ENCODE measurements at places on chromosomes 4 and X.
A peak's percentile ranks its signal among the peaks of the same experiment; 100 is the strongest.

- DNase-seq: no peak
Observed at GRCh38 chr4:7967501-7968261, 28.0 kb upstream of the AFAP1 start.

GRCh38 chrX:68196939-68197791 lies 236.1 kb downstream of the OPHN1 start:
- DNase-seq: peak; percentile 43

GRCh38 chr4:107442538-107443111 lies 277.4 kb downstream of the PAPSS1 start:
- no peak for DNase-seq

GRCh38 chrX:14220386-14220944 lies 190.8 kb upstream of the GEMIN8 start:
- peak; percentile 56 for DNase-seq

- DNase-seq: no peak
Observed at GRCh38 chr4:82951196-82951595, 50.7 kb downstream of the THAP9 start.

DNA sequence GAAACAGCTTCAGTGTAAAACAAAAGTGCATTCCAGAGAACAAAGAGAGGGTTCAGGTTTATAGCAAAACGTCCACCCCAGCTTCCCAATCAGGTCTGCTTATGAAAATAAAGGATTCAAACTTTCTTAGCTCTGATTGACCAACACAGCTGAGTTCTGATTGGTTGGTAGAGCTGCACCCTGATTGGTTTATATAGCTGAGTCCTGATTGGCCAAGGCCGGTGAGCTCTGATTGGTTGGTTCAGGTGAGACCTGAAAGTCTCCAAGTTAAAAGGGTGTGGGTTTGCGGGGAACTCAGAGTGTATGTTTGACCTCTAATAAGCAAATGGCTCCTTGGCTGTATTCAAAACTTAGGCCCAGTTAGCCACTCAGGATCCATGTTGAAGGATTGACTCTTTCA lies 20.9 kb downstream of the CLRN2 start:
- no peak for DNase-seq

DNA sequence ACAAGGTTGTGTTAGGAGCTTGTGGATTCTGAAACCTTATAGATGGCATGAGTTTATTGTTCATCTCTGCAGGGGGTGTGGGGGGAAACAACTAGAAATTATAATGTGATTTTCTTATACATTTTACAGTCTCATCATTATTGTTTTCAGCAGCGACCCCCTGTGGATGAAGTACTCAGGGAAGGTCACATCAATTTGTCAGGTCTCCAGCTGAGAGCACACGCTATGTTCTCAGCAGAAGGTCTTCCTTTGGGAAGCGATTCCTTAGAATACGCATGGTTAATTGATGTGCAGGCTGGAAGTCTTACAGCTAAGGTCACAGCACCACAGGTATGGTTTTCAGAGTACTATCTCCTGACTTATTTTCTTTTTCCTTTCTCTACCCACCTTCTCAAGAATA lies 72.2 kb downstream of the BLTP1 start:
- no peak for DNase-seq

GRCh38 chr4:158578476-158578875 lies 56.8 kb downstream of the RXFP1 start:
- DNase-seq: no peak

DNA sequence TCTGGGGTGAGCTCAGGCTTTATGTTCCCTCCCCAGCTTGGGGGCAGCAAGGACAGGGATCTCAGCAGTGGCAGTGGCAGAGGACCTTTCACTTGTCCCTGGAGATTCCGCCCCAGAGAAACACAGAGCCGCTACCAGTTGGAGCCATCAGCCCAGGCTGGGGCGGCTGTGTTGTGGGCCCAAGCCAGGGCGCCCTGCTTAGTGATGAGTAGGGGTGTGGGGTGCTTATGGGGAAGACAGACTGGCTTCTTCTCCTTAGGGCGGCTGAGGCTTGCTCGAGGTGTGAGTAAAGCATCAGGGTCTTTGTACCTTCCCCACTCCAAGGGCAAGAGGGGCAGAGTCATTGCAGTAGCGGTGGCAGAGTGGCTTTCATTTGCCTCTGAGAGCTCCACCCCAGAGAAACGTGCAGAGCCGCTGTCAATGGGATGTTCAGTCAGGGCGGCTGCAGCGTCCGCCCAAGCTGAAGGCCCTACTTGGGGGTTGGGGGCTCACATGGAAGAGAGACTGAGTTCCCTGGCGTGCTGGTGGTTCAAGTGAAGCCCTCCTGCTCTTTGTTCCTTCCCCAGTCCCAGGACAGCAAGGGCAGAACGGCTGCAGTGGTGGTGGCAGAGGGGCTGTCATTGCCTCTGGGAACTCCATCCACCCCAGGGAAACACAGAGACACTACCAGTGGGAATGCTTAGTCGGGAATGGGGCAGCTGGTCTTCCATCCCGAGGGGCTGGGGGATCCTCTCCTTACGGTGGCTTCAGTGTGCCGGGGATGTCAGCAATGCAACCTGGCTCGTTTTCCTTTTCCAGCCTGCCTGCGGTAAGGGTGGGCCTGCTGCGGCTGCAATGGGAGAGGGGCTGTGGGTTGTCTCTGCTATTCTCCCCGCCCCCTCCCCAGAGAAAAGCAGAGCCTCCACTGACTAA lies 2142.5 kb upstream of the TENM3 start:
- DNase-seq: no peak

DNA sequence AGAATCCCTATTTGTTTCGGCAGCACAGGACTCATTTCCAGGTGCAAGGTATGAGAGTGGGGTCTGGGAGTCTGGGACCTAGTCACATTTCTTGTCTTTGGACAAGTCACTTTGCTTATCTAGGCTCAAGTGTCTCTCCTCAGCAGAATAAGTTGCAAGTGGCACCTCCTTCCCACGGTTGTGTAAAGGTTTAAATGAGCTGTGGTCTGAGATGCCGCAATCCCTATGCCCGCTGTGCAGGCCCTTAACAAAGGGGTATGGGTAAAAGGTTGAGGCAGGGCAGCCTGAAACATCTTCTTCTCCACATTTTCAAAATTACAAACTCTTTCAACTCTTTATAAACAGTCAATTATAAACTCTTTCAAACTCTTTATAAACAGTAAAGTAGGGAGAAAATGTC lies 93.7 kb downstream of the RTL5 start:
- DNase-seq: no peak

- no peak for DNase-seq
Observed at GRCh38 chr4:145103496-145103895, 5.4 kb downstream of the ABCE1 start.

DNA sequence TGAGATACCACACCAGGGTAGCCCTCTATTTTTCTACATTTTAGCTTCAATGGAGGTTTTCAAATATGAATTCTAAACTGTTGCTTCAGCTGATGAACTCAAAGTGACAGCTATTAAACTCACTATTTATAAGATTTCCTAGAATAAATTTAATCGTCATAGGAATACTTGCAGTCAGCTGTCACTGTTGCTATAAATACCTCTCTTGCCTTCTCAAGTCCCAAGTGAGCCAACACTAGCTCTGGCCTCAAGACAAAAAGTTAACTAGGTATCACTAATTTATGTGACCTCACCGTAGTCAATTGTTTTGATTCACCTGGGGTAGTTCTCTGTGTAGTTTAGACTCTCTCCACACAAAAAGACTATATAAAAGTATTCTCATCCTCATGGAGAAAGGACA lies 34.3 kb upstream of the PROM1 start:
- DNase-seq: no peak

GRCh38 chr4:10535912-10536311 lies 78.7 kb upstream of the ZNF518B start:
- DNase-seq: no peak

DNA sequence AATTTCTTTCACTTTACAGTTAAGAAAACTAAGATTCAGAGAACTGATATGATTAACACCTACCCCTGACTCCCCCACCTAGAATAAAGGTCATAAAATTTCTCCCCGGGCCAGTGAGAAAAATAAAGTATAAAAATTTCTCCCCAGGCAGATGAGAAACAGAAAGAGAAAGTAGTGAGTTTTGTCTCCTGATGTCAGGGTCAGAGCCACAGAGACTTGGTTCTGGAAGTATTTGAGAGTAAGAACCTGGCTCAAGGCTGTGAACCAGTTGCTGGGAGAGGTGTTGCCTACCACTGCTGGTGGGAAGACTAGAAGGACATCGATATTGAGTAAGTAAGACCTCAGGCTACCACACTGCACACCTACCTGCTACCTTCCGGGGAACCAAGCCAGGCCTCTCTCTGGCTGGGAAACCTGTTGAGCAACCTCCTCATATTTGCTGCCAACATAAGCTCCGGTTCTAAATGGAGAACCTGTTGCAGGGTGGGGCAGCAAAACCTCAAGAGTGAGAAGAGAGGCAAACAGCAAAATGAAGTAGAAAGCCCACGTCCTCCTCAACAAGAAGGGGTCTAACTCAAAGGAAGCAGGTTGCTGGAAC lies 104.2 kb upstream of the PUDP start:
- no peak for DNase-seq

DNA sequence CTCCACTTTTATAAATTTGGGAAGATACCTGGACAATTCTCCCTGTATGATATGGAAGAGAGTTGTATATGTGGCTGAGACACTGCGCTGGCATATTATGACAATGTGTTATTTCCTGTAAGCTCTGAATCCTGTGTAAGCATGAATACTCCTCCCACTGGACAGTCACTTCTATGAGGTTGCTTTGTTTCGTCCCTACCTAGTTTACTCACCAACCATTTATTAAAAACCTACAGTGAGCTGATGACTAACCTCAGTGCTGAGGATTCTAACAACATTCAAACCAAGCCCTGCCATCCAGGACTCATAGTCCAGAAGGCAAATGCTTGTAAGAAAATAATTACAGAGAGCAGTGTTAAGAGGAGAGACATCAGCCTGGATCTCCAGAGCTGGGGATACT lies 1632.9 kb upstream of the TENM3 start:
- DNase-seq: no peak

- no peak for DNase-seq
Observed at GRCh38 chr4:22672944-22673343, 19.8 kb upstream of the GBA3 start.

- DNase-seq: no peak
Observed at GRCh38 chr4:112185740-112186670, 40.8 kb downstream of the FAM241A start.

- DNase-seq: no peak
Observed at GRCh38 chrX:13719192-13719856, 15.1 kb downstream of the TRAPPC2 start.

DNA sequence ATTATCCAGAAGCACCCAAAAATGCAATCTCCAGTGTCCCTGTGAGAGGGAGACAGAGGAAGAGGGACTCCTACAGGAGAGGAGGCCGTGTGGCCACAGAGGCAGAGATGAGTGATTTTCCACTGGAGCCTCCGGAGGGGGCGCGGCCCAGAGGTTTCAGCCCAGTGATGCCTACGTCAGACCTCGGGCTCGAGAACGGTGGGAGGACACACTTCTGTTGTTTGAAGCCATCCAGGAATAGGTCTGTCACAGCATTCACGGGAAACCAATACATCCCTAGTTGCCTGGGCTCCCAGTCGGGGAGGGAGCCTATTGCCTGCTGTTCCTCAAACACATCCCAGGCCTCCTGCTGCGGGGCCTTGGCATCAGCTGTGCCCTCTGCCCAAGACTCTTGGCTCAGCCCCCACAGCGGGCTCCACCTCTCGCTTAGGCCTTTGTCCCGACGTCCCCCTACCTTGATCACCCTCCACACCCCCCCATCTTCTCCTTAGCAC lies 39.2 kb upstream of the HMX1 start:
- no peak for DNase-seq

- no peak for DNase-seq
Observed at GRCh38 chr4:85778632-85779131, 303.7 kb downstream of the ARHGAP24 start.

GRCh38 chr4:26542991-26543390 lies 40.9 kb upstream of the TBC1D19 start:
- no peak for DNase-seq

- DNase-seq: no peak
Observed at GRCh38 chr4:176357359-176358082, 37.8 kb downstream of the SPCS3 start.

DNA sequence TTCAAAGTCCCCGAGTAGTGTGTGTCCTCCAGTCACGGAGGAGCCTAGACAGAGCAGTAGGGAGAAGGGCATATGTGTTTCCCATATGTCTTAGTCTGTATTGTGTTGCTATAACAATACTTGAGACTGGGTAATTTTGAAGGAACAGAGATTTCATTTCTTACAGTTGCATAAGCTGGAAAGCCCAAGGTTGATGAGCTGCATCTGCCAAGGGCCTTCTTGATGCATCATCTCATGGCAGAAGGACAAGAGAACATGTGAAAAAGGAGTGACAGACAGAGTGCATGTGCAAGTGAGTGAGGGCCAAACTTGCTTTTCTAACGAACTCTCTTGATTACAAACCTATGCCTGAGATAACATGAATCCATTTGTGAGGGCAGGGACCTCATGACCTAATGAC lies 243.4 kb downstream of the ARHGAP10 start:
- DNase-seq: peak; percentile 17

- DNase-seq: peak; percentile 65
Observed at GRCh38 chr4:47836641-47837093, 1.2 kb downstream of the CORIN start.

GRCh38 chr4:137310166-137310565 lies 222.1 kb downstream of the PCDH18 start:
- no peak for DNase-seq

DNA sequence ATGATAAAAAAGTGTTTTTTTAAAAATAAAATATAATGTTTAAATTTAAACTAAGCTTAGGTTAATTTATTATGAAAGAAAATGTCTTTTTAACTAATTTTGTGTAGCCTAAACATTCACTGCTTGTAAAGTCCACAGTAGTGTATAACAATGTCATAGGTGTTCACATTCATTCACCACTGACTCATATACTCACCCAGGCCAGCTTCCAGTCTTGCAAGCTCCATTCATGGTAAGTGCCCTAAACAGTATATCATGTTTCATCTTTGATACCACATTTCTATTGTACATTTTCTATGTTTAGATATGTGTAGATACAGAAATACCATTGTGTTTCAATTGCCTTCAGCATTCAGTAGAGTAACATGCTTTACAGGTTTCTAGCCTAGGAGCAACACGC lies 530.3 kb downstream of the EPHA5 start:
- no peak for DNase-seq

DNA sequence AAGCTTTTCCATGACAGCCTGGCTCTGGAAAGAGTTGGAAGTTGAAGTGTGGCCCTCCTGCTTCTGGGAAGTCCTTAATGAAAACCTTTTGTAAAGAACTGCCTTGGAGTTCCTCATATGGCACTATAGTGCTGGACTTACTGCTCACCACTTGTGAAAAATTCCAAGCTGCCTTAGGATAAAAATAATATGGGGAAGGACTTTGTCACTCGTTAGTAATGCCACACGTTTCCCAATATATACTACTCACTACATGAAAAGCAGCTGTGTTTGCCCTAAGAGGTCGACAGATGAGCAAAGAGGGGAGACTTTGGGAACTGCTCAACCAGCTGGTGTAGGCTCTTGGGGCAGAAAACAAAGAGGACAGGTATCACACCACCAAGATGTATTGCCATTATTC lies 11.7 kb downstream of the OPHN1 start:
- DNase-seq: no peak

Data from NCI-H446 (cell line).